Stimulated activated CD8-positive, alpha-beta memory T cell treated with anti-CD3 and anti-CD28 coated beads, Interleukin-7, amount 100 ng/mL, for 4 hours (primary cell): ENCODE measurements at places on chromosomes 11 and 22.
A peak's percentile ranks its signal among the peaks of the same experiment; 100 is the strongest.

DNA sequence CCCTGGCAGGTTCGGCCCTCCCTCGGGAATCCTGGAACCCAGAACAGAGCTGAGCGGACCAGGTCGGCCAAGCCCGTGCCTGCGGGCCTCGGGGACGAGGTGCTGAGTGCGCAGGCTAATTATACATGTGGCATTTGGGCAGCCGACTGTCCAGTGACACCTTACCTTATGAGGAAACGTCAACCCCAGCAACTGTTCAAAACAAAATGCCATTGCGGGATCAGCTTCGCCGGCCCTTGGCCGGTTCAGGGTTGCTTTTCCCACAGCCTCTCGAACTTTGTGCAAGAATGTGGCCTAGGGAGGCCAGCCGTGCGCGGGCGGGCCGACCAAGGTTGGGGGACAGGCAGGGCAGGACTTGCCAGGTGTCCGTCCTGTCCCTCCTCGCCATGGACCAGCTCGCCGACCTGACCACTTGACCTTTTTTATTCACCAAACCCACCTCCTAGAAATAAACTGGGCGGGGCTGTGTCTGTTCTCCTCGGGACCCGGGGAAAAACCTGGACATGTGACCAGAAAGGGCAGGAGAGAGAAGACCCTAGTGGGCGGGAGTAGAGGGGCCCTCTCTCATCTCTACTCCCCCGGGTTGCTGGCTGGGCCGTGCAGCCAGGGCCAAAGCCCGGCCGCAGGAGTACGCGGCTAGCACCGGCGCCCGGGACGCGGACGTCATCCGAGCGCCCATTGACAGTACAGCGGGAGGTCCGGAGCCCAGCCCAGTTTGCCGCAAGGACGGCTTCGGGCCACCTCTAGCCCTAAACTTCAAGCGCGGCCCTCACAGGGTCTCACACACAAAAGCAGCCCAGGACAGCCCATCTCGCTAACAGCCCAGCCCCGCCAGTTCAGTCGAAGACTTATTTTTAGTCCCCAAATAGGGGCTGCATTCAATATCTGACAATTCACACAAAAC, 134.3 kb upstream of the C11orf58 start:
- DNase-seq, result no peak

DNA sequence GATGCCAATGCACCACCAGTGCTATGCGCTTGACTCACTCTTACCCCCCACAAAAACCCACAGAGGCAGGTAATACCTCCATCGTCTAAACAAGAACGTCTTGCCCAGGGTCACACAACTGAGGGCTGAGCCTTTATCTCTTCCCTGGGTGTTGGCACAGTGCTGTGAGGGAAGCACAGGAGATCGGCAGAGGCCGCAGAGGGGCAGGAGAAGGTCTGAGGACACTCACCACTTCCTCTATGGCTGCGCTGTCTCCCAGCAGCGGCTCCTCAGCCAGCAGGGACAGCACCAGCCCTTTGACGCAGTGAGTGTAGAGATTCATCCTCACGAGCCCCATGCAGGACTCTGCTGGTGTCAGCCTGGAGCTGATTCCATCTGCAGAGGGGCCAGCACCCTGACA, 19.9 kb downstream of the HPS4 start:
- no peak for DNase-seq

- peak; percentile 76 for DNase-seq
Measured at GRCh38 chr11:47578524-47579494, at the start of the genes KBTBD4 and NDUFS3. TSS of gene KBTBD4 (minus strand) at chr11:47578970. CDS start at chr11:47578951, 19 bp downstream. TSS of gene NDUFS3 (plus strand) at chr11:47579074. CDS start at chr11:47579092, 18 bp downstream.

DNA sequence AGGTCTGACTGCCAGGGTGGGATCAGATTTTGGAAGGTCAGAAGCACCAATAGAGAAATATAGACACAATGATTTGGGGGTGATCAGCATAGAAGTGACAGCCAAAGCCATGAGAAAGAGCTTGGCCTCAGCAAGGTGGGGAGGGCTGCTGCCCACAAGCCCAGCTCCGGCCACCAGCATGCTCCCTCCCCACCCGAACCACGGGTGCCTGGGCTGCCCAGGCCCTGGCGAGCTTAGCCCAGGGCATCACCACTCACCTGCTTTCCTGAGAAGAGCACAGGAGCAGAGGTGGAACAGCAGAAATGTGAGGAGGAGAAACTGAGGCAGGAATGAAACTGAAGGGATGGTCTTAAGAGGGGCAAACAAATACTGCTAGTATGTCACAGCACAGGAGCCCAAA, 48.8 kb downstream of the LRFN4 start:
- DNase-seq, result no peak

- no peak for DNase-seq
Measured at GRCh38 chr22:39379756-39380730, 19.5 kb upstream of the TAB1 start.

GRCh38 chr22:39289533-39289932, 29.9 kb downstream of the RPL3 start:
- no peak for DNase-seq

GRCh38 chr11:1565173-1565903, 6.7 kb downstream of the DUSP8 start:
- no peak for DNase-seq

- DNase-seq, result no peak
Measured at GRCh38 chr22:24357547-24357946, 69.9 kb upstream of the ADORA2A start.
